T47D (cell line): ENCODE measurements at places on chromosomes 4 and X.

- DNase-seq, result no peak
Measured at GRCh38 chrX:130295519-130296296, 27.0 kb upstream of the ZNF280C start.

DNA sequence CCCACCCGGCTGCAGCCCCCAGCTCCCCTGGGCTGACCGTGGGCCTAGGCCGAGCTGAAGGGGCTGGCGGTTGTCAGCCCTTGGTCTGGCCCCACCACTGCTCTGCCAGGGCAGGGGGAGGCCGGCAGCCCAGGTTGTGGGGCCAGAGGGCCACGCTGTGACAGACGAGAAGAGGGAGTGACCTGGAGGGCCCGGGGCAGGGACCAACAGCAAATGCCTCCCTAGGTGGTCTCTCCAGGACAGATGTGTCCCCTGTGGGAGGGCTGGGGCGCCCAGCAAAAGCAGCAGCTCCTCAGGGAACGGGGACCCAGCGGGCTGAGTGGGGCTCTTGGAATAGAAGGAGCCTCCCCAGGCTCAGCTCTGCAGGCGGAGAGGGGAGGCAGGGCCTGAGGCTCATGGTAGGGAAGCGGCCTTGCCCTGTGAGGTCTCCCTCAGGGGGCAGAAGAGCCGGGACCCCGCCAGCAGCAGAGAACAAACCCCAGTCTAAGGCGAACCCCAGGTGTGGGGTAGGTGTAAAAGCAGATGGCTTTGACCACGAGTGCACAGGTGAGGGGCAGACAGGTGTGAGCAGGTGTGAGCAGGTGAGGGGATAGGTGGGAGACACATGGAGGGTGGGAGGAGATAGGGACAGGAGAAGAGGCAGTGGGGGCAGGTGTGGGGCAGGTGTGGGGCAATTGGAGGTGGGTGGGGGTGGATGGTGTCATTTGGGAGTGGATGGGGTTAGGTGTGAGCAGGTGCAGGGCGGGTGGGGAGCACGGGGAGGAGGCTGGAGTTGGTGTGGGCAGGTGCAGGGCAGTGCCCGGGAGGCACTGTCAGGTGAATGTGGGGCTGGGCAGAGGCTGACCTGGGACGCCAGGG is 34.1 kb upstream of the SPON2 start:
- no peak for DNase-seq

DNA sequence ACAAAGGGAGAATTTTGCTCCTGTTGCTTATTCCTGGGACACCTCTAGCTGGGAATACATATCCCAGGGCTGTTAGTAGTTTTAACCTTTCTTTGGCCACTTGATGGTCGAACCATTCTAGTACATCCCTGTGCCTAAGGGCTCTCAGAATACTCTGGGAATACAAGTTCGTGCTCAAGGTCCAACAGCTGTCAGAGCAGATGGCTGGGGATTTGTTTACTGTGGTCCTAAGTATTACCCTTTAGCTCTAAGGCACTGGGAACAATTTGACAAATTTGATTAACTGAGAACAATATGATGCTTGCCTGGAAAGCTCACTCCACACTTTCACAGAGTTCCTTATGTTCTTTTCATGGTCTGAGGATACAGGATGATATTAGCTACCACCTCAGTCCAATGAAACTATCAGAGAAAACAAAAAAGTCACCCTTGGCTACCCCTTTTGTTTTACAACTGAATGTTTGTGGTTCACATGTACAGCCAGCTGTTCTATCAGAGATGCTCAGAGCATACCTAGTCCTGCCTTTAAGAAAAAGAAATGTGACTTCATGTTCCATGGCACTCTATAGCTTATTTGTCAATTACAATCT is 47.4 kb upstream of the PHOX2B start:
- no peak for DNase-seq

GRCh38 chr4:6881908-6882307 is 27.7 kb upstream of the TBC1D14 start:
- no peak for DNase-seq

- DNase-seq, result no peak
Measured at GRCh38 chrX:69493193-69493592, 10.9 kb upstream of the NALF2 start.

DNA sequence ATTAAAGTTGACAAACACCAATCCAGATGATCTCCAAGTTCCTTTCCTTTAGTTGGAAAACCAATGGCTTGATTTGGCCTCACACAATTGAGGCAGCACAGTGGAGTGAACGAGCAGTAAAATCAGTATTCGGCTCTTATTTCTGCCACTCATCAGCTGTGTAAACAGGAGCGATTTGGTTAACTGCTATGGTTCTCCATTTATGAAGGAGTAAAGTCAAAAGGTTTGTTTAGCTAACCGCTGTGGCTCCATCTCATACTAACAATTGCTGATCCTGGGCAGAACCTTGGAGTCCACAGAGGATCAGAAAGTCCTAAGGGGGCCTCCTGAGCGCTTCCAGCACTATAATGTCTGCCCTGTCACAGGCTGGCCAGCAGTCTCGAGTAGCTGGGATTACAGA is 54.5 kb upstream of the EXOC1L start:
- DNase-seq, result no peak

GRCh38 chr4:38902695-38903094 is 35.1 kb downstream of the FAM114A1 start:
- peak; percentile 36 for DNase-seq

- no peak for DNase-seq
Measured at GRCh38 chrX:13763489-13763888, 28.9 kb downstream of the OFD1 start.

GRCh38 chr4:11548597-11549082 is 119.9 kb upstream of the HS3ST1 start:
- no peak for DNase-seq

DNA sequence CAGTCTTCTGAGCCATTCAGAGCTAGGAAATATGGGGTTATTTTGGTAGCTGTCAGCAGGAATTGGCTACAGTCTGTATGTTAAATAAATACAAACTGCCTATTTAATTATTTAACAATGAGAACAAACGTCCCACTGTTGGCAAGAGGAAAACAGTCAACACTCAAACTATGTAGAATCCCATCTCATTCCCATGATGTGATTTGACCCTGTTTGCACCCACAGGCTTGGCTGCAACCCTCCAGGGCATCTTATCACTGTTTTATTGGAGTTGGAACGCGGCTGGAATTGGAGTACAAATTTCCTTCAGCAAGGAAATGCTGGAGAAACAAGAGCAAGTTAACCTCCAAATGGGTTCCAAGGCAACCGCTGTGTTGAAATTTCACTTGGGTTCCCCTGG is 124.0 kb downstream of the KIT start:
- no peak for DNase-seq

DNA sequence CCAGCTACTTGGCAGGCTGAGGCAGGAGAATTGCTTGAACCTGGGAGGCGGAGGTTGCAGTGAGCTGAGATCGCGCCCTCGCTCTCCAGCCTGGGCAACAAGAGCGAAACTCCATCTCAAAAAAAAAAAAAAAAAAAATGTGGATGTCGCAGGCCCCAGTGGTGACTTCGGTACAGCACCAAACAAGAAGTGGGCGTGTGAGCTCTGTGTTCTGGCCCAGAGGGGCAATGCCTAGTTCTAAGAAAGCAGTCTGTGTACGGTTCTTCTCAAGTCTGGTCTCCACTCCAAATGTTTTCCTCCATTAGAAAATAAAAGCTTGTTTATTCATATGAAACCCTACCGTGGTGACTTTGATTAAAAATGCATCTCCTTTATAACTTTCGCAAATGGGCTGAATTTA is 92.0 kb upstream of the DDX3X start:
- no peak for DNase-seq

DNA sequence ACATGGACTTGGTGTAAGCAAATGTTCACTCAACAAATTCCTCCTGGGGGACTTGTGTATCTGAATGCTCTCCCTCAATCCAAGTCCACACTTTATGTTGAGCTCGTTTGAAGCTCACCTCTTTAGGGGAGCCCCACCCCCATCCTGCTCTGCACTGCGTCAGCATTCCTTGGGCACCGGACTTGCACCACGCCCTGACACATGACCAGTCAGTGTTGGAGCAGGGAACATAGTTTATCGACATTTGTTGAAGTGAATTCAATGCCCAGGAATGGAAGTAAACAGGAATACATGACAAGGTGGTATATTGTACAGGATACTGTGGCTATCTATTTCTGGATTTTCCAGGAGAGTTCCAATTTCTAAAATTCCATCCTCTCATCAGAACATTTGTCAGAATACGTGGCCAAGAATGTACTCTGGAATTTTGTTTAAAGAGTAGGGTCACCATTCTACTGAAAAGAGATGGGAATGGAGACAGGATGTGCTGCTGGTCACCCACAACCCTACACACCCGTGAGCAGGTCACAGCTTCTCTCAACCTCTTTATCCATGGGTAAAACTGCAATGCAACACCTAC is 60.0 kb upstream of the LNX1 start:
- no peak for DNase-seq

DNA sequence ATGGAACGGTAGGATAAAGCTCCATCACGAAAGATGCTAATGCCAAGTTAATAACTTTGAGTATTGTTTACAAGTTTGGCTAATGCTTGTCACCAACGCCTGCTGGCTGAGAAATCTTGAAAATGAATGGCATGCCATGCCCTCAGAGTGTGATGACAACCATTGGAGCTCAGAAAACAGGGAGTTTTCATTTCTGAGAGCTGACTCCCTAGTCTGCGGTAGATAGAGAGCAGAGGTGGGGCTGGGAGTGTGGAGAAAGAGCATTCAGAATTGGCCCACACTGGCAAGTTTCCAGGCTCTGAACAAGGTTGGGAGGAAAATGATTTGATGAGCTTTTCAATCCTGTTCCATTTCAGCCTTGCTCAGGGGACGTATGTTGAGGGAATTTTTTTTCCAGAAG is 183.9 kb downstream of the CPEB2 start:
- DNase-seq, result no peak

DNA sequence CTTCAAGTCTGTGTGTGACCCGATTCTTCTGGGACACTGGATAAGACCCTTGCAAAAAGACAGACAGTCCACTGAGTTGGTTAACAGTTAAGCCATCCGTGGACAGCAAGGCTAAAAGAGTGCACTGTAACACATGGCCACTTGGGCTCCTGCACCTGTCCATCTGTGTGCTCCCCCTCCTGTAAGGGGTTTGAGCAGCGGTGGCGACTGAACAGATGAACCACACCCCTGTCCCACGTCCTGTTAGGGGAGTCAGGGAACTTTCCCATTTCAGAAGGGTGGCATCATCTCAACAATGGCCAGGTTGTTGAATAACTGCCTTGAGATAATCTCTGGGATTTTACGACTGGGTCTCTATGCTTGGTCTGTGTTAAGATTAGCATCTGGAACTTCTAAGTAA is 178.6 kb downstream of the GRXCR1 start:
- no peak for DNase-seq
